ENCODE measurements at places on chromosomes 5 and 9. TPM values are rescaled to one million over a fixed set of nuclear protein-coding genes. Genes with fewer than 3 reads are reported as not detected.

The CDC20B gene
- total RNA-seq = not detected

The TMEM8B gene
- 3.7 TPM for total RNA-seq

The SPINK6 gene
- 1.1 TPM for total RNA-seq

The PCDHGA12 gene
- 43.9 TPM for total RNA-seq

The BTNL9 gene
- total RNA-seq = 0.19 TPM

The SLC45A2 gene
- not detected for total RNA-seq

The UGT3A2 gene
- total RNA-seq = not detected

The NEUROG1 gene
- total RNA-seq = not detected

The TRPM6 gene
- 0.05 TPM for total RNA-seq

The SHISAL2B gene
- total RNA-seq = not detected

The TMEM174 gene
- total RNA-seq = not detected

The PPIC gene
- total RNA-seq = 88.0 TPM

The PCDHA7 gene
- total RNA-seq = 0.15 TPM

The ARHGEF37 gene
- total RNA-seq = 2.2 TPM

The GNA14 gene
- 2.2 TPM for total RNA-seq

The CDH18 gene
- 0.68 TPM for total RNA-seq

The CRB2 gene
- total RNA-seq = not detected

The ABHD17B gene
- 10.5 TPM for total RNA-seq

The FTMT gene
- not detected for total RNA-seq

The PPP1R2B gene
- total RNA-seq = not detected

The UBE2QL1 gene
- not detected for total RNA-seq

The GABRG2 gene
- 0.06 TPM for total RNA-seq

The OTULINL gene
- total RNA-seq = 0.06 TPM

The INSL4 gene
- total RNA-seq = not detected

The C9orf40 gene
- total RNA-seq = 3.1 TPM

The HMCN2 gene
- 0.06 TPM for total RNA-seq

The PDE8B gene
- total RNA-seq = not detected

The TERT gene
- total RNA-seq = not detected

The CA9 gene
- total RNA-seq = 3.9 TPM

The ADAMTS6 gene
- 1.7 TPM for total RNA-seq

The TAL2 gene
- total RNA-seq = not detected

The DMRT2 gene
- total RNA-seq = not detected

The FIBCD1 gene
- total RNA-seq = 0.62 TPM

The DAP gene
- 103 TPM for total RNA-seq

The CDO1 gene
- 7.2 TPM for total RNA-seq

The ORM2 gene
- not detected for total RNA-seq

The ENDOG gene
- 19.1 TPM for total RNA-seq

The PLCXD3 gene
- total RNA-seq = 71.4 TPM

The LCN1 gene
- not detected for total RNA-seq

The CD180 gene
- 0.06 TPM for total RNA-seq

The PKD2L2 gene
- not detected for total RNA-seq

All from cardiac ventricle fibroblast (primary cell).